ENCODE measurements at places on chromosomes 16 and 17. TPM values are rescaled to one million over a fixed set of nuclear protein-coding genes. Genes with fewer than 3 reads are reported as not detected.

DNA sequence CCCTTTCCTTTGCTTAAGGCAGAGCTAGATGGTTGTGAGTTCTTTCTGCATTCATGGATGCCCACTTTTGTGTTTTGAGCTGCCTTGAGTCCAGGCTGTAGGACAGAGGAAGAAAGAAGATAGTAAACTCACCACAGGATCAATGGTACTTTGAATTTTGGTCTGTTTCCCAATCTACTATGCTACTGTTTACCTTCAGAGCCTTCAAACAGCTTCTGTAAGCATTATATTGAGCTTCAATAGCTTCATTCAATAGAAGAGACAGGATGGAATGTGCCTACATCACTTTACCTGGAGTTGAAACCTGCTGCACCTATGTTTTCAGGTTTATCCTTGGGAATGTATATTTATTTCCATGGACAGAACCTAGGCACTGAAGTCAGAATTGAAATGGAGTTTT is 397.9 kb upstream of the DYNLRB2 start:
- no peak for DNase-seq

KCNJ2 gene
- total RNA-seq = 50.6 TPM

GRCh38 chr16:68644715-68645493 is at the start of gene CDH3:
CDH3 (plus strand) TSS chr16:68645310; CDS start chr16:68645380, 70 bp downstream.
- DNase-seq = no peak

DNA sequence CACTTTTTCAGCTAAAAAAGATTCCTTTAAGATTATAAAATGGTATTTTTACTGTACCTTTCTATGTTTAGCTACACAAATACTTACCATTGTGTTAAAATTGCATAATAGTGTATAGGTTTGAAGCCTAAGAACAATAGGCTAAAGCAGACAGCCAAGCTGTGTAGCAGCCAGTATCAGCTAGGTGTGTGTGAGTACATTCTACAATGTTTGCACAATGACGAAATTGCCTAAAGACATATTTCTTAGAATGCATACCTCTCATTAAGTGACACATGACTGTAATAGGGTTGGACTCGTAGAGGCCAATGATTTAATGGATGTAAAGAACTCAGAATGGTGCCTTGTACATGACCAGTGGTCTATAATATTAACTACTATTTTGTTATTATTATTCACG is 1.9 kb upstream of the MT1B start:
- no peak for DNase-seq

DNA sequence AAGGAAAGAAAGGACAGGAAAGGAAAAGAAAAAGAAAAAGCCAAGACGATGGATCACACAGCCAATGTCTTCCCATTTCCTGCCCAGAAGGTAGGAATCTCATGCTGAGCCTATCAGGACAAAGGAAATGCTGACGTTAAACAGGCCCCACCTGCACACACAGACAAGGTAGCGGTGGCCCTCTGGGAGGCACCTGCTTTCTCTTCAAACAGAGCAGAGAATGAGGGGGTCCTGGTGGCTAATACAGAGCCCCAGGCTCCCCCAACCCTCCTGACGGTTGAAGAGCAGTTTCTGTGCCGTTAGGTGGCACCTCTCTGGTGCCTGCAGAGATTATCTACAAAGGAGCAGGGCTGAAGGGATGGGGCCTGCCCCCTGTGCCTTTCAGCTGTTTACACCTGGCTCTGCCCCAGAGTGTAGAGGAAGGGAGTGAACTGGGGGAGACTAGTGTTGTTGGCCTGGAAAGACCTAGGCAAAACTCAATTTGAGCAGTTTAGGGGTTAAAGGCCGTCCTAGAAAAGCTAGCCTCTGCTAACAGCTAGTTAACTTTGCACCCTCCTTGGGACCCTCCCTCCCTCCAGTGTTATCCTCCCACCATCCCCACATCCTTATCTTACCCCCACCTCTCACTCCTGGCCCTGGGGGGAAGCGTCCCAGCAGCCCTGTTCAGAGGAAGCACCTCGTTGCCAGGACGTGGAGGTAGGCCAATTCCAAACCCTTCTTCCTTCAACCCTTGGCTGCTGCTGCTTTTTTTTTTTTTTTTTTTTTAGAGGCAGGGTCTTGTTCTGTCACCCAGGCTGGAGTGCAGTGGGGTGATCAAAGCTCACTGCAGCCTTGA is 56.3 kb downstream of the ARHGAP27 start:
- no peak for DNase-seq

- no peak for DNase-seq
Observed at GRCh38 chr17:75681289-75681688, 14.2 kb downstream of the SAP30BP start.

ATP5PD gene
- 937 TPM for total RNA-seq

DNA sequence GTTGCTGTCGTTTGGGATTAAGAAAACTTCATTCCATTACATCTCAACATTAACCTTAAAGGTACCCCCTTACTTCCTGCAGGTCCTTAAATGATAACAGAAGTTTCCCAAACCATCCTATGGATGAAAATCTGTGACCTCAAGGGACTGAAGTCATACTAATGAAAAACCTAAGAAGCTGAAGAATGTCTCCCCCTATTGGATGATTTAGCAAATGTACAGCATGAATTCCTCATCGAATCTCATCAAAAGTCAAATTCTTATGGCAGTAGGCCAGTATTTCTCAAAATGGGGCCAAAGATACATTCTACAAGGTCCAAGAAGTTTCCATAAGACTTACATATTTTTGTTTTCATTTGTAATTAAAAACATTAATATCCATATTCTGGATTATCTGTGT is 13.5 kb downstream of the SCO1 start:
- no peak for DNase-seq

DNA sequence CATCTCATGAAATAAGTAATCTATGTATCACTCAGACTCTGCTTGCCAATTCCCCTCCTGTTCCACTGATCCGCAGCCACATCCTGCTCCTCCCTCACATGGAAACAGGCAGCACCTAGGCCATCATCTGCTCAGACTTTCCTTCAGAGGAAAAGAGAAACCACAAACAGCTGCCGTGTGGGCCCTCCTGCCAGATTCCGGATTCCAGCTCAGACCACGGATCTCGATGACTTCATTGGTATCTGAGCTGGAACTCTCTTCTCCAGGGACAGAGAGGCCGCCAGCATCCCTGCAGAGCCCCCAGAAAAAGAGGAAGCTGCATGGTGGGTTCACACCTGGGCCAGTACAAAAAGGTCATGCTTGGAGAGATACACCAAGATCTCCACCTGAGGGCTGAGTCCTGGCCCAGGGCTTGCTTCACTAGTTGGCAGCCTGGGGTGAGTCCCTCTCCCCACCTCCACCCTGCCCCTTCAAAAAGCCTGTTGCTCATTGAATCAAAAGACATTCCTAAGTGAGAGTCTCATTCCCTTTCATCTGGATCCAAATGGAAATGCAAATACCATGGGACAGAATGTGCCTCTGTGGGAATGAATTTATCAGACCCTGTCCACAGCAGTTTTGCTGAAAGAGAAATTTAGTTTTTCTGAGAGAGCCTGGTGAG is 47.2 kb downstream of the HOXB1 start:
- no peak for DNase-seq

Data from left ventricle myocardium superior (tissue), 1 donor.